ENCODE measurements at places on chromosomes 1 and 21.

- DNase-seq: no peak
Observed at GRCh38 chr1:100627936-100628335, 90.0 kb downstream of the GPR88 start.

DNA sequence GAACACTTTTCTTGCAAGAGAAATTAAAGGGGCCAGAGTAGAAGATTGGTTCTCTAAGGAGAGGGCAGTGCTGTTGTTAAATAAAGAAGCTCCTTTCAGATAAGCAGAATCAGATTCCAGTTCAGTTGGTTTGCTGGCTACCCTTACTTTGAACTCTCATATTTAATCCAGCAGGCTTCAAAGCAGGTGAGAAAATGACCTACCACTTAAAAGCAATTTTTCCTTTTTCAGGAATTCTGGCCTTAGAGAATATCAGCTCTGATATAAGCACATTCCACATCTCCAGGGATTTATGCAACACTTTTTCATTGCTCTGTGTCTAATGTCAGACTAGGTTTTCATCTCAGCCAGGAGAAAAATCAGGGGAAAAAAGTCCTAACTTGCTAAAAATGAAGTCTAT lies 28.7 kb downstream of the WNT2B start:
- DNase-seq: no peak

- no peak for DNase-seq
Observed at GRCh38 chr1:179091691-179092165, 9.9 kb downstream of the TOR3A start.

- no peak for DNase-seq
Observed at GRCh38 chr1:1202831-1203560, 3.4 kb downstream of the TNFRSF18 start.

DNA sequence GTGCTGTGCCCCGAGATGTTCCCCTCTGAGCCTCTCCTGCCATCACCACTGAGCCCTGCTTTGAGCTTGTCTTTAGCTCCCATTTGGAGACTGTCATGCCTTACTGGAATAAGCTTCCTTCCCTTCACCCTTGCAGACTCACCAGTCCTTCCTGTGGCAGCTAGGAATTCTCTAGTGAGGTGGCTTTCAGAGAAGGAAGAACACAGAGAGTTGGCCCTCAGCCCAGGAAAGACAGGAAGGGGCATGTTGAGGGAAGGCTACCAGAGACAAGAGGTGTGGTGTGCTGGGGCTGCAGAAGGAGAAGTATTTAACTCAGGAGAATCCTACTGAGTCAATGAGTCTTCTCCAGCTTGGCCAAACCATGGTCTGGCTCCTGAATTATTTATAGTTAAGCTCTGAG lies 76.3 kb downstream of the UCK2 start:
- DNase-seq: peak; percentile 42

DNA sequence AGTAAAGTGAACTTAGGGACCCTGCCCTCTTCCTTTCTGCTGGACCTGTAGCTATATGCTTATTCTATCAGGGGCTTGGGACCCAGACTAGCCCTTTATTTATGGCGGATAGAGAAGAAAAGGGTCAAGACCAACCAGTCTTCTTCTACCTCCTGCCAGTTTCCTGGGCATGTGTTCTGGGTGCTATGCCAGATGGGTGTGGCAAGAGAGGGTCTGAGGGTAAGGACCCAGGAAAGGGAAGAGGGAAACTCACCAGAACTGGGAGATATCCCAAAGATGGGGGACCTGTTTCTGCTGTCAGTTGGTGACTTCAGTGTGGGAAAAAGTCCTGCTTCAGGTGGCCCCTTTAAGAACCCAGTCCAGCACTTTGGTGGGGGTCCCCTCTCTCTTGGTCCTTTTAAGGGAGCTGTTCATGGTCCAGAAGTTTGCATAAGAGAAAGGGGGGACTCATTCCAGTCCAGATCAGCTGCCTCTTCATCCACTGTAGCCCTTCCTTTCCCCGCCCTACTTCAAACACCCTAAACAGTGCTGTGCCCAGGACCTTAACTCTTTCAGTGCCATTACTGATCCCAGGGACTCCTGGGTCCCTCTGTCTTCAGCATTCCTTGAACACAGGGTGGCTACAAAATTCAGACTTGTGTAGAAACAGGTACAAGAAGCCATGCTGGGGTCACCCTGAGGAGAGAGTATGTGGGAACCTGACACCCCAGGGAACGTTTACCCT lies 18.4 kb downstream of the SSR2 start:
- no peak for DNase-seq

- DNase-seq: peak; percentile 67
Observed at GRCh38 chr1:110756506-110756905, 81.8 kb upstream of the KCNA3 start.

- no peak for DNase-seq
Observed at GRCh38 chr1:218272366-218272765, 12.7 kb upstream of the RRP15 start.

DNA sequence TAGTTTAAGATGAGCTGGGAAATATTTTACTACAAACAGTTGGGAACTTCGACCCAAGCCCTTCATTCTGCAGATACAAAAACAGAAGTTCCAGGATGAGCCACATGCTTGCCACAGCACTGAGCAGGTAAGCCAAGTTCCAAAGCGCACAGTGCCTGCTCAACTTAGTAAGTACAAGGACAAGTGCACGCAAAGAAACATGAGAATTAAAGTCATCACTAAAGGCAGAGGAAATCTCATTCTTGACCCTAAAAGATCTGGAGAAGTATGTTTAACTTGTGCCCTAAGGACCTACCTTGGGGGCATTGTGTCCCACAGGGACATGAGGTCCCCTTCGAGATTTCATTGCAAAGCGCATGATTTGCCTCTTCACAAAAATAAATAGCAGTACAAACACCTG lies 1.2 kb upstream of the UBAP2L start:
- peak; percentile 45 for DNase-seq

DNA sequence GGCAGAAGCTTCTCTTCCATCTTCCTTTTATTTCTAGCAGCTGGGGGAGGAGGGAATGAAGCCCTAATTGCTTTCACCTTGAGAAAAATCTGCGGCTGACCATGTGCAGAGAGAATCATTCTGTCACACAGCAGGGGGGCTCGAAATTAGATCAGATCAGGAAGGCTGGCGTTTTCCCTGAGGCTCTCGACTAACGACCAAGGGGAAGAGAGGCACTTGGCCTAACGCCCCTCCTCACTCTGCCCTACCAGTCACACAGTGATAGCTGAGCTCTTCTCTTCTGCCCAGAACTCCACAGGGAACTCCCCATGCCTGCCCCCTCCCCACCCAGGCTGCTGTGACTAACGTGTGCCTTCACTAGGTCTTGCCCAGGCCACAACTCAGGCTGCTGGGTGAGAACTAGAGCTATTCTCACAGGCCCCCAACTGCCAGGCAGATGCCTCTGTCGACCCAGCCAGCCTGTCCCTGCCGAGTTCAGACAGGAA lies 26.5 kb upstream of the KHDRBS1 start:
- no peak for DNase-seq

DNA sequence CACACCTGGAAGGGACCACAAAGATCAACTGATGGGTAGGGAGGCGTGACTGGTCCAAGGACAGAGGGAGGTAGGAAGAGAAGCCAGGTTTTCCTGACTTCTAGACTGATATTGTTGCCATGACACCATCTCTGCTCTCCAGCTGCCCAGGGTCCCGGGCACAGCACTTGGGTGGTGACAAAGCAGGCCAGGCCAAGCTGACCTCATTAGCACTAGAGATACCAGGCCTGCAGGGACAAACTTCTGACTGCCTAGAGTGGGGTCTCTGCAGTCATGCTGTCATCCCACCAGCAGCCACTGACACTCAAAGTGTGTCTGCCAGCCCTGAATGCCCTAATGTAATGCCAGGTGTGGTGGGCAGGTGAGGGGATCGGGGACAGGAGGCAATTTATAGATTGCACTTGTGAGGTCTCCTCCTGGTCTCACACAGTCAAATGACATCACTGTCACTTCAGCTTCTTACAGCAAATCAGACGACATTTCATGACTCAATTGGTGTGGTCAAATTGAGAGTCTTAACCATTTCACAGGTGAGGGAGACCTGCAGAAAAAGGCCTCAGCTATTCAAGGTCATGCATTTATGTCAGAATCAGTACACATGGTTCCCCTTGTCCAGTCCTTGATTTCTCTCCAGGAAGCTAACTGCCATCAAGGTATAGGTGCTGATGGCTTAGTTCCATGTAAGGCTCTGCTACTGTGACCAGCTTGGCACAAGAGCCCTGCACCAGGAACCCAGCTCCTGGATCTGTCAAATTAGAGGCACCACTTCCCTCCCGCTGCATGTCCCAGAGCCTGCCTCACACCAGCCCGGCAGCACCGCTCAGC lies 2.7 kb downstream of the SLC9A1 start:
- no peak for DNase-seq

DNA sequence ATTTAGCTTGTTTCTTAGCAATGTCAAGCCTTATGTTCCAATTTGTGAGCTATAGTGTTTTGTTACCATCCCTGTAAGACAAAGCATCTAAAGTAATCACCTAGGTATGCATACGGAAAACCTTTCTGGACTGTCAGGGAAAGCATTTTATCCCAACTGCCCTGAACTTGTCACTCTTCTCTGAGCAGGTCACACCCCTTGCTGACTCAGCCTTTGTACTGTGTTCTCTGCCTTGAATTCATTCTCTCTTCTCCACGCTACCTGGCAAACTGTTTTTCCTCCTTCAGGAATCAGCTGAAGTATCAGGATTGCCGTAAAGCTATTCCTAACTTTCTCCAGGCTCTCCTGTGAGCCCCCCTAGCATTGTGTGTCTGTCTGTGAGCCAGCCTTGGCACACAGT lies 54.2 kb downstream of the PBX1 start:
- DNase-seq: no peak

DNA sequence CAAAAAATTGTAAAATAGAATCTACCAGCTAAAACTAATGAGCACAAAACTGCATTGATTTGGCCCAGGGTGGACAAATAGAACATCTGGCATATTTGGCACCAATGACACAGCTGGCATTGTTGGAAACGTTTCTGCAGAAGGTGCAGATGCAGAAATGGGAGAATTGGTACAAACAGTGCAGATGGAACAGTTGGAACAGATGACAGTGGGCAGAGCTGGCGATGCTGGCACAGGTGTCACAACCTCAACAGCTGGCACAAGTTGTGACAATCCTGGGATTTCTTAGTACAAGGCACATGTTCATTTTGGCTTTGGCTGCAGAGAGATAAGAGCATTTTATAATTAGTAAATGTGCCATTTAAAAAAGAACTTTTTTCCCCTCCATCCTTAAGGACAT lies 91.1 kb upstream of the ZBTB18 start:
- peak; percentile 35 for DNase-seq

GRCh38 chr1:1169429-1170214 lies 4.1 kb upstream of the TTLL10 start:
- DNase-seq: no peak

DNA sequence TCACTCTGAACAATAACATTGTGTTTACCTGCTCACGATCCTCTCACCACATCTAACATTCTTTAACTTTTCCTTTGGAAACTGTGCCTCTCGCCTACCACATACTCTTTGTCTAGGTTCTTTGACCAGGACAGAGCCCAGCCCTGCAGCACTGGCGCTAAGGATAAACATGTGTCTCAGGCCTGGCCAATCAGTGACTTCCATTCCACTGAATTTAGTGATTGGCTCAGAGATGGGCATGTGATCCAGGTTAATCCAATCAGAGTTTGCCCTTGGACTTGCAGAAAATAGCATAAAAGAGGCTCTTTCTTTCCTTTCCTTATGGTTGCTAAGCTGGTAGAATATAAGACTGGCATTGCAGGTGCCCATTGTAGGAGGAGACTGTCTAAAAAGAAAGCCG lies 605.7 kb downstream of the MATN1 start:
- no peak for DNase-seq

DNA sequence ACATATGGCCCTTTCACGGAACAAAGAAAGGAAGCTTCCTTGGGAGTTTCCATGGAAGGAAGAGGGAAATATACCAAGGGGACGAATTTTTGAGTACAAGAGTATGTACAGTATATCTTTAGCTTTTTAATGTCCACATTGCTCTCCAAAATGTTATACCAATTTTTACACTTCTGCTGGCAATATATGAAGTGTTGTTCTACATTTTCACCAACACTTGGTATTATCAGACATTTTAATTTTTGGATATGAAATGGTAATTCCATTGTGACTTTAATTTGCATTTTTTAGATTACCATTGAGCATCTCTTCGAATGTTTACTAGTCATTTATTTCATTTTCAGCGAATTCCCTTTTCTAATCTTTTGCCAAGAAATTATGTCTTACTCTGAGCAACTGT lies 5.5 kb upstream of the VPS45 start:
- DNase-seq: no peak

- peak; percentile 41 for DNase-seq
Observed at GRCh38 chr1:147600119-147601111, 59.1 kb downstream of the BCL9 start.

DNA sequence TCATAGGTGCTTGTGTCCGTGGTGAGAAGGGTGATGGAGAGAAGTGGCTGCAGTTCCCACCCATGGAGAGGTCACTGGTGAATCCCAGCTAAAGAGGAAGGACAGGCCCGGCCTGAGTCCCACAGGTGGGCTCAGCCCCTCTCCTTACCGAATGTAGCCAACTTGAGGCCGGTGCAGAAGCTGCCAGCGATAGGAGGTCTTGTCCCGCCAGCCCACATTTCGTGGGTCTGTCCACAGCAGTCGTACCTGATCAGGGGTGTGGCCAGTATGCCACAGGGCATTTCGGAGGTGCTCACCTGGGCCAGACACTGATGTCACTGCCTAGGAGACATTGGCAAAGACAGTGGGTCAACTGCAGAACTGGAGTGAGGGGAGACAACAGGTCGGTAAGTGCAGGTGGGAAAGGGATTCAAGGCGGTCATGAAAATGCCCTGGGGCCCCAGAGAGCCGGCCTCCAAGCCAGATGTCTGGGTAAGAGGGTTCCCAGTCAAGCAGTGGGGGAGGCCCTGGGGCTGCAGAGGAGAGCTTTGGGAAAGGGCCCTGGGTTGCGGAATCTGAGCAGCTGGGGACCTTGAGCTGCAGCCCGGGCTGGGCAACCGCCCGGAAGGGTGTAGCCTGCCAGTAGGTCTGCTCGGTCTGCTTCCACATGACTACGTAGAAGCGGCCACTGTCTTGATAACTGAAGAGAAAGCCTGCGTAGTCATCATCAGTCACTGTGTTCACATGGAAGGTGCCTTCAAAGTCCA lies 10.6 kb downstream of the THBS3 start:
- no peak for DNase-seq

- no peak for DNase-seq
Observed at GRCh38 chr1:25031966-25032667, 102.0 kb upstream of the RUNX3 start.
